Fibroblast of skin of scalp (primary cell): ENCODE measurements at places on chromosomes 6 and 20.

- DNase-seq: no peak
Measured at GRCh38 chr6:87514831-87515230, 42.1 kb downstream of the SLC35A1 start.

DNA sequence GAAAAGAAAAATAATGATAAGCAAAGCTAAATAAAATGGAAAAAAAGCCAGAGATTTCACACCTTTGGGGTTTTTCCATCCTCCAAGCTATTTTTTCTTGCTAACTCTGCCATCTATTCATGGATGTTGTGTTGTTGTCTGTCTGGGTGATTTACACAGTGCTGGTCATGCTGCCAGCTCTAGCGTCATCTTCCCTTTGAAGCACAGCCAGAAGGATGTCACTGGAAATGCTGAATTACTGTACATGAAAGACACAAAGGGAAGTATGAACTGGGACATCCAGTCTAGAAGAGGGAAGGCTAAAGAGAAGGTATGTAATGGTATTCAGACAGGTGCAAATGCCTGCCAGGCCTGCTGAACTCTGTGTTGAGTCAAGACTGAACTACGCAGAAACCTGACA, 241.9 kb upstream of the STXBP5 start:
- DNase-seq: no peak

- DNase-seq: no peak
Measured at GRCh38 chr6:77036400-77036799, 426.9 kb downstream of the HTR1B start.

GRCh38 chr20:2122936-2123335, 21.3 kb downstream of the STK35 start:
- no peak for DNase-seq

DNA sequence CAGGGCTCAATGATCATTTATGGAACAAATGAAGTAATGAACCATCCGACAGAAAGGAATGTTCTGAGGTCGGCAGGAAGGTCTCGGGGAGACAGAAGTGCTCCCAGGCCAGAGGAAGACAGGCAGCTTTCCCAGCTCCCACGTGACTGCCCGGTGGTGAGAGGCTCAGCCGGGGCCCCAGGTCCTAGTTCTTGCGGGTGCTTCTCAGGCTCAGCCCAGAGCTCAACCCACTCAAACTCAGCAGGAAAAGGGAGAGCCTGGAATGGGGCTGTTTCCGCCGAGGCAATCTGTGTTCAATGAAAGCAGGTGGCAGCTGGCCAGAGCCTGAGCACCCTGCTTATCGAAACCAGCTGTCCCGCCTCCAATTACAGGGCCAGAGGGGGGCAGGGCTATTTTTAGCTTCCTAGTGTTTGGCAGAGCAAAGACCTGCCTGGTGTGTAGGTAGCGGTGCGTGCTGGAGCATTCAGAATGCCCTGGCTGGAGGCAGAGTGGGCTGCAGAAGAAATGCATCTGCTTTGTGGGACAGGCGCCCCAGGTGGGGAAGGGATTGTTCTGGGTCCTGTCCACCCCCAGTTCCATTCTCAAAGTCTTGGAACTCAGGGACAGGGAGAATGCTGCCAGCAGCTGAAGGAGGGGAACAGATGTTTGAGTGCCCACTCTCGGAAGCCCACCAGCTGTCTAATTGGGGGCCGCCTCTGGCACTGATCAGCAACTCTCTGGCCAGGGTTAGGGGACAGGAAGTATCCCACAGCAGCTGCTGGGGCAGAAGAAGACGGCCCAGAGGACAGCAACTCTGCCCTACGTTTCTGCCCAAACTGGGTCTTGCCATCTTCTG, 145.1 kb downstream of the PREX1 start:
- peak; percentile 97 for DNase-seq

DNA sequence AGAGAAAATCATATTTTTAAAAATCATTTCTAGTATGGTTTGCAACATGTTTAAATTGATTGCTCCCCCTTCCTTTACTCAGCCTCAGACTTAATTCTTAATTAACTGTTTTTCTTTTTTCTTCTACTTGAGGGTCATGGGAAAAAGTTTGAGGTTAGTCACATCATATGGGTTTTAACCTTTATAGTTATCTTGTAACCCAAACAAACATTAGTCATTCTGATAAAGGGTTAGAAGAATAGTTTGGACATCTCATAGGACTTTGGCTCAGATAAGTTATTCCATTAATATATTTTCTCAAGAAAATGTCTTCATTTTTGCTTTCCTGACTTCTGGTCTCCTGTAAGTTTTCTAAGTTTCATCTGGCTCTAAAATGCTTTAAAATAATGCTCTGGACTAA, 34.5 kb upstream of the TSPYL1 start:
- no peak for DNase-seq

- DNase-seq: peak; percentile 59
Measured at GRCh38 chr6:128500014-128500413, 20.4 kb downstream of the PTPRK start.

GRCh38 chr6:148021699-148022098, 320.9 kb upstream of the SASH1 start:
- no peak for DNase-seq

DNA sequence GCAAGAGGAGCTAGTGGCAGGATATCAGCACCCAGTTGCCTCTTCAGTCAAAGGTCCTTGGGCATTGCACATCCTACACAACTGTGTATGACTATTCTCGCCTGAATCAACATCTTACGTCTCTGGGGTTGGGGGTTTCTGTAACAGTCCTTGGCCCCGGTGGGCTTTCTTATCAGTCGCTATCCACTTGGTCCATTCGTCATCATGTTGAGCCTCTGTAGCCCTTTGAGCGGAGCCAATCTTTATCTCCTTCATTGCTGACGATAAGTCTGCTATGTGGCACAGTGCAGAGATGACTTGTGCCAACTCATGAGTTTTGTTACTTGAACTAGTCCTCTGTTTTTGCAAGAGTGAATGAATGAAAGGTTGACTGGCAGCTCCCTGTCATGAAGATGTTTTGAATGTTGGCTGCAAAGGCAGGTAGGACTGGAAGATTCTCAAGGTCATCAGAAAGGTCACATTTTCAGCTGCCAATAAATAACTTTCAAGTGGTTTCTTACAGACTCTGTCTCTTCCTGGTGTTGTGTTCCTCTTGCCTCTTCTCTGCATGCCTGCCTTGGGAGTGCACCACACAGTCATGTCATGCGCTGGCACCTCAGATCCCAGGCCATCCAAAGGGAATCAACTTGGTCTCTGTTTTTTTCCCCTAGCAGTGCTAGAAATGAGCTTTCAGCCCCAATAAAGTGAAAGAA, 238.9 kb downstream of the SLC24A3 start:
- DNase-seq: no peak

GRCh38 chr6:43926634-43927531, 156.9 kb downstream of the VEGFA start:
- DNase-seq: peak; percentile 100

- DNase-seq: no peak
Measured at GRCh38 chr6:170099387-170099786, 191.5 kb downstream of the DLL1 start.

DNA sequence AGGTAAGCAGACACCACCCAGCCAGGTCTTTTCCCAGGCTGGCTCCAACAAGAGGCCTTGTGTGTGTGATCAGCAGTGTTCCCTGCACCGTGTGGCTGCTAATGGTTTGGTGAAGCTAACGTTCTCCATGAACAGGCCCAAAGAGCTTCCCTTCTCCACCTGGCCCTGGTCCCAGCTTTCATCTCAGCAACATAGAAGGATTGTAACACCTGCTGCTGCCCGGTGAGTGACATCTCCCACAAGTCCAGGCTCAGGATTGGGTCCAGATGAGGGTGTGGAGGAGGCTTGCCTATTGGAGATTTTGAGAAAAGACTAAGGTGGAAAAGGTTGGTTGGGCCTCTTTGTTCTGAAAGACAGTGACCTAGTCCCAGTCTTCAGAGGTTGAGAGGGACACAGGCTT, 89.6 kb downstream of the TMEM242 start:
- DNase-seq: no peak

- DNase-seq: peak; percentile 92
Measured at GRCh38 chr6:80457439-80457933, 351.0 kb downstream of the BCKDHB start.

- DNase-seq: peak; percentile 41
Measured at GRCh38 chr20:48621376-48622078, 206.3 kb downstream of the PREX1 start.

GRCh38 chr6:149474108-149474935, 10.5 kb downstream of the ZC3H12D start:
- DNase-seq: no peak

GRCh38 chr20:63239431-63239830, 3.7 kb downstream of the BIRC7 start:
- DNase-seq: no peak

DNA sequence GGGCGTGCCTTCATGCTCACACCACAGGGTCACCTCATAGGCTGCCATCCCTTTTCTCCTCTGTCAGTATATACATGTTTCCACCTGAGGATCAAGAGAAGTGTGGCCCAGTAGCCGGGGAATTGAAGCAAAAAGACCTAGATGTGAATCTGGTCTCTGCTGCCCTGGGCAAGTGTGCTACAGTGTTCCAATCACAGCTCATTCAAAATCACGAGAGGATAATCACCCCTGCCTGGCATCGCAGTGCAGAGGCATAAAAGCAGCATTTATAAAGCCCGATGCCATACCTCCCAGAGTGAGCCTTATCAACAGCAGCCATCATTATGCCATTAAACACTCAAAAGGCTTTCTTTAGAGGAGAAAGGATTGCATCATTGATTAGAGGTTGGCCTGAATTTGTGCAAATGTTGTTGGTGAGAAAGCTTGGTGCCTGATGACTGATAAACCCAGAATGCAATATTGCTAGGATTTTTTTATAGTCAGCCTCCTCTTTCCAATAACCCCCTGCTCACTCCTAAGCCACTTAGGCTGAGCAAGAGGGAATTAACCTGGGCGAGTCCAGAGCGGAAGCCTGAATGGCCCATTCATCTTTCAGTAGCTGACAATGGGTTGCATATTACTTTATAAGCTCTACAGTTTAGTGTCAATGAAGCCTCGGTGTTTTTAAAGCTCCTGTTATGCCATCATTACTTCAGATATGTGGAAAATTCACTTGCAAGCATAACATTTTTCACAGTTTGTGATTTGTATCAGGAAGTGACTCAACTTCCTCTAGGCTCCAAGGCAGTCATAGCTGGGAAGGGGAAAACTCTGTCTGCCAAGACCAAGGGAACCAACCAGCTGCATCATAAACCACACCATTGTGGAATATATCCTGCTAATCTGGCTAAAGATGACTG, 92.5 kb upstream of the NXT1 start:
- peak; percentile 84 for DNase-seq

DNA sequence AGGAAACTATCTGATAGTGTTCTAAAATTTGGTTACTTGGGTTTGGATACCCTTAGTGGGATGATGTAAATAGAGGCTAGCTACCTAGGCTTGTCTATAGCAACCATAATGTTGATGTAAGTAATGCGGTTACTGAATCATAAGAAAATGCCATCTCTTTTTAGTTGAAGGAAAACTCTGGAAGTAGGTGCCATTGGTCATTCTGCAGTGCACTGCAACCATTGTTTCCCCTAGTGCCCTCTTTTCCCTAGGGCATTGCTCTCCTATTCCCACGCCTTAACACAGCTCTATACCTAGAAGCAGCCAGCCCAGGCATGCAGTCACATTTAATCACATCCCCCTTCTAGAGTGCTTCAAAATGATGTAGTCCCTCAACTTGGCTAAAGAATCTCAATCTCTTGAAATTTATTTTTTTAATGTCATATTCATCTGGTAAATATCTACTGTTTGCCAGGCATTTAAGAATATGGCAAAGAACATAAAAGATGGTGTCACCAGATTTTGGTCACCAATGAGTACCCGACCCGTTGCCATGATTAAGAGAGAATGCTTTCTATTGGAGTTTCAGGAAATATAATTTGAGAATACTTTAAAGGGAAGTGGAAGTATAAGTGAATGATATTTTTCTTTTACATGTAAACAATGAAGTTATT, 10.4 kb downstream of the LOC128125822 start:
- DNase-seq: no peak

DNA sequence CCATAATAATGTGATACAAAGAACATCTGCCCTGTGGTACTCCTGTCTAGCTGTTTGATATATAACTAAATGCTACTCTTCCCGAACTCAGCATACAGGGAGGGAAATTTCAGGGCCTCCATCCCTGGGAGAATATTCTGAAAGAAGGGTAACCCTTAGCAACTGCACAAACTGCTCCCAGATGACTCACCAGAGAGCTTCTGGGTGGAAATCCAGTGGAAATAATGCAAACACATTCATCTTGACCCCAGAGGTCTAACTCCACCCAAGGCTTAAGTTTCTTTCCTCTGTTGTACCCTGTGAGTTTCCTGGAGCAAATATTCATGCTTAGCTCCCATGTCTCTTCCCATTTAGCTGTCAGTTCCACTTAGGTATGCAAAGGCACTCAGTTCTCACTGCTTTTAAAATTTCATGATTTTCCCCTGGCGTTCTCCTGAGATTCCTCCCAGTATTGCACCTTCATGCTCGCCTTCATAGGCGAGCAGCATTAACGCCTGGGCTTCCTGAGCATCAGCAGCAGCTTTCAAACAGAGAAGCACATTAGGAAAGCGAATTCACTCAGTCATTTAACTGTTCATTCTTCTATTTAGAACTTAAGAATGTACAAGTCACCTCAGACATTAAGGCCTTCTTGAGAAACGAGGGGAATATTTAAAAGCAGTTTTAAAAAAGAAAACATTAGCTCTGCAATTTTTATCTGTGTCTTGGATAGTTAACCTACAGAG, 43.8 kb upstream of the LAMA4 start:
- peak; percentile 82 for DNase-seq

DNA sequence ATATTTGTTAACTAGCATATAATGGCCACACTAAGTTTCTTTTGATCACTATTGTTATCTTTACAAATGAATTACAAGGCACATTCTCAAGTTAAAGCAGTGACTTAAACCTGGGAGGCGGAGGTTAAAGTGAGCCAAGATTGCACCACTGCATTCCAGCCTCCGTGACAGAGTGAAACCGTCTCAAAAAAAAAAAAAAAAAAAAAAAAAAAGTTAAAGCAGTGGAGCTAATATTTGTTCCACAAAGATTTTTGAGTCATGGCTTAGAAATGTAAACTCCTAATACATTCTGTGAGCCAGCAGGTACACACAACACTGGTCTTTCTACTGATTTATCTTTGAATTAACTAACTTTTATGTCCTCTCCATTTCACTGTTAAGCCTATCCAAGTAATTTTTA, 221.7 kb upstream of the HTR1E start:
- no peak for DNase-seq

GRCh38 chr20:43936805-43937204, 22.2 kb downstream of the TOX2 start:
- no peak for DNase-seq

GRCh38 chr6:42520786-42521607, 42.8 kb upstream of the UBR2 start:
- DNase-seq: peak; percentile 79

GRCh38 chr6:92431502-92431901, 987.9 kb downstream of the EPHA7 start:
- no peak for DNase-seq

DNA sequence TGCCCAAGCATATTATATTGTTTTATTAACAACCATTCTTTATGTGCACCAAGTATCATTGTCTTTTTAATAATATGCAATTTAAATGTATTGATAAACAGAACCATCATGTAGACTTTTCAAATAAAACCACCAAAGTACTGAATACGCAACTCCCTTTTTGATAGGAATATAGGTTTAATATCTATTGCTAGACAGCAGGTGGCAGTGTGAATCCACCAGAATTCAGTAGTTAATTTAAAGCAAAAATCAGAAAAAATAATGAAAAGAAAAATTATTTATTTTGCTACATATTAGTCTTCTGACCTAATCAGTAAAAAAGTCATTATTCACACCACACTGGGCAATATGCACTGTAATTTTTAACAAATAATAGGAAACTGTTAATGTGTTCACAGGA, 143.7 kb downstream of the KLHL32 start:
- peak; percentile 44 for DNase-seq

- no peak for DNase-seq
Measured at GRCh38 chr20:17772005-17772343, 72.2 kb downstream of the BANF2 start.
